ENCODE measurements at places on chromosomes 7 and 10.

DNA sequence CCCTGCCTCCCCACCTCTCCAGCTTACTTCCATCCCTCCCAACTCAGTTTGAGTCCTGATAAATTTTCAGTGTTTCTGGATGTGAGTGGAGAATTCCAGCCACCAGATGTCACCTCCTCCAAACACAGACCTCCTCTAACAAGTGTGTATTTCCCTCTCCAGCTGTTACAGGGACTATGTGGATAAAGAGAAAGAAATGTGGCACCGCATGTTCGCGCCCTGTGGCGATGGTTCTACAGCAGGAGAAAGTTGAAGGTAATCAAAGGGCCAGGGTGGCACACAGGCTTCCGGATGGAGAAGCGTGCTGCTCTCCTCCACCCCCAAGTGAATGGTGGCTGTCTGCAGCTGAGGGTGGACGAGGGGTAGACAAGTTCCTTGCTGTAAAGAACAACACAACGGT, 14.7 kb downstream of the FKBP6 start:
- peak; percentile 50 for DNase-seq

GRCh38 chr10:59753267-59753666, at the start of gene MRLN:
Gene MRLN (minus strand): TSS chr10:59753455.
- DNase-seq, result no peak

GRCh38 chr7:10588084-10588483, 385.6 kb upstream of the PHF14 start:
- no peak for DNase-seq

GRCh38 chr7:114539575-114539974, 125.0 kb downstream of the FOXP2 start:
- peak; percentile 58 for DNase-seq

DNA sequence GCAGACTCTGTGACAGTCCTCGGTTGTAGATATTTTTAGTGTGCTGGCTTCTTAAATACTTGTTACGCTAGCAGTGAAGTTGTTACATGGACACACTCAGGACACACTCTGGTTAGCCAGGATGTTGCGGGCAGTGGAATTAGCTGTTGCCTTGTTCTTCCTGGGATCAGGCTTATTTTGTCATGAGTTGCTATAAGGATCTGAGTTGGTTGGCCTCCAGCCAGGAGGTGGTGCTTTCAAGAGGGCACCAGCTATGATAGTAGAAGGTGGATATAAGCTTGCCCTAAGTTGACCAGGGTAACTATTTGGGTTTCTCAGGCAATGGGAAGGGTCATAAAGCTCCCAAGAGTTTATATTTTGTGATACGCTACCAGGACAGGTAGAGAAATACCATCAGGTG, 150.1 kb upstream of the C1GALT1 start:
- DNase-seq, result no peak

DNA sequence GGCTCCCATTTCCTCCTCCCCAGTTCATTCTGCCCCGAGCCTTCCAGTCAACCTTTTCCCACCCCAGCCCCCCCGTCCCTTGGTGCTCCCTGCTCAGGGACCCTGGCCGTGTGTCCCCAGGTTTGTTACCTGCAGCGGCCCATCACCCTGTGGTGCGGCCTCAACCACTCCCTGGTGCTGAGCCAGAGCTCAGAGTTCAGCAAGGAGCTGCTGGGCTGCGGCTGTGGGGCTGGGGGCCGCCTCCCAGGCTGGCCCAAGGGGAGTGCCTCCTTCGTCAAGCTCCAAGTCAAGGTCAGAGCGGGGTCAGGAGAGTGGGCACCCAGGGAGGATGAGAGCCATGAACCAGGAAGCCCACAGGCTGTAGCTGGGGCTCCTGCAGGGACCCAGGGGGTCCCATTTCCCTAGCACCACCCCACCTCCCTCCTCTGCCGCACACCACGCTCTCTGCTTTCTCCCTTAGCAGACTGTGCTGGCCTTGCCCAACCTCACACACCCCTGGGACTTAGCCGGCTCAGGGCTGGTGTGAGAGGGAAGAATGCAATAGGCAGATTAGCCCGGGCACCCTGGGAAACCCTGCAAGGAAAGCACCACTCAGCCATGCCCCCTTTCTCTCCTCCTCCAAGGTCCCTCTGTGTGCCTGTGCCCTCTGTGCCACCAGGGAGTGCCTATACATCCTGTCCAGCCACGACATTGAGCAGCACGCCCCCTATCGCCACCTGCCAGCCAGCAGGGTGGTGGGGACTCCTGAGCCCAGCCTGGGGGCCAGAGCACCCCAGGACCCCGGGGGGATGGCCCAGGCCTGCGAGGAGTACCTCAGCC, 2.0 kb upstream of the PCOLCE start:
- no peak for DNase-seq

GRCh38 chr10:13038391-13038790, 36.9 kb upstream of the CCDC3 start:
- DNase-seq, result no peak

GRCh38 chr7:1931256-1931950, 261.3 kb downstream of the ELFN1 start:
- peak; percentile 18 for DNase-seq

- DNase-seq, result no peak
Observed at GRCh38 chr10:125911990-125912389, 15.6 kb downstream of the FANK1 start.

GRCh38 chr7:2978408-2978807, 65.3 kb downstream of the CARD11 start:
- no peak for DNase-seq

Measured in NCI-H2081 (cell line).